ENCODE measurements at places on chromosomes 7 and 10. TPM values are rescaled to one million over a fixed set of nuclear protein-coding genes. Genes with fewer than 3 reads are reported as not detected.

DNA sequence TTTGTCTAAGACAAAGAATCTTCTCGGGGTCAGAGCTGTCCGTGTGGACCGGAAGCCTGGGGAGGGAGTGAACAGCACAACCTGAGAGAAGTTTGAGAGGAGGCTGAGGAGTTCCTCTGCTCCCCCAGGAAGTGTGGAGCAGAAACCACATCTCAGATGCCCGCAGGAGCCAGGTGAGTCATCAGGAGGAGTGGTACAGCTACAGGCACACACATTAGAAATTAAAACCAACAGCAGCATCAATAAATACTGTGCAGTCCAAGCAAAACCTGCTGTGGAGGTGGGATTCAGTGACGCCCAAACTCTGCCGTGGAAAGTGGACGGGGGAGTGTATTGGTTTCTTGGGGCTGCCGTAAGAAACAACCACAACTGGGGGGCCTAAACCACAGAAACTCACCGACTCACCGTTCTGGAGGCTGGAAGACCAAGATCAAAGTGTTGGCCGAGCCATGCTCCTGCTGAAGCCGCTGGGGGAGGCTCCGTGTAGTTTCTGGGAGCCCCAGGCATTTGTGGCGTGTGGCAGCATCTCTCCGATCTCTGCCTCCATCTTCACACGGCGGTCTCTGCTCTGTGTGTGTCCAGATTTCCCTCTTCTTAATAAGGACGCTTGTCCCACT lies 31.2 kb upstream of the GARS1 start:
- H3K27ac ChIP-seq = peak overlapping the region; percentile 47
- H3K4me1 ChIP-seq = no peaks in the 10 kb centered on the region
- H3K4me3 ChIP-seq = no peak overlapping the region
- no peak for DNase-seq
- H3K36me3 ChIP-seq = no peaks in the 10 kb centered on the region
- no peaks in the 10 kb centered on the region for H3K27me3 ChIP-seq

TUBB8 gene
- total RNA-seq = not detected

CROT gene
- 15.4 TPM for total RNA-seq

DNA sequence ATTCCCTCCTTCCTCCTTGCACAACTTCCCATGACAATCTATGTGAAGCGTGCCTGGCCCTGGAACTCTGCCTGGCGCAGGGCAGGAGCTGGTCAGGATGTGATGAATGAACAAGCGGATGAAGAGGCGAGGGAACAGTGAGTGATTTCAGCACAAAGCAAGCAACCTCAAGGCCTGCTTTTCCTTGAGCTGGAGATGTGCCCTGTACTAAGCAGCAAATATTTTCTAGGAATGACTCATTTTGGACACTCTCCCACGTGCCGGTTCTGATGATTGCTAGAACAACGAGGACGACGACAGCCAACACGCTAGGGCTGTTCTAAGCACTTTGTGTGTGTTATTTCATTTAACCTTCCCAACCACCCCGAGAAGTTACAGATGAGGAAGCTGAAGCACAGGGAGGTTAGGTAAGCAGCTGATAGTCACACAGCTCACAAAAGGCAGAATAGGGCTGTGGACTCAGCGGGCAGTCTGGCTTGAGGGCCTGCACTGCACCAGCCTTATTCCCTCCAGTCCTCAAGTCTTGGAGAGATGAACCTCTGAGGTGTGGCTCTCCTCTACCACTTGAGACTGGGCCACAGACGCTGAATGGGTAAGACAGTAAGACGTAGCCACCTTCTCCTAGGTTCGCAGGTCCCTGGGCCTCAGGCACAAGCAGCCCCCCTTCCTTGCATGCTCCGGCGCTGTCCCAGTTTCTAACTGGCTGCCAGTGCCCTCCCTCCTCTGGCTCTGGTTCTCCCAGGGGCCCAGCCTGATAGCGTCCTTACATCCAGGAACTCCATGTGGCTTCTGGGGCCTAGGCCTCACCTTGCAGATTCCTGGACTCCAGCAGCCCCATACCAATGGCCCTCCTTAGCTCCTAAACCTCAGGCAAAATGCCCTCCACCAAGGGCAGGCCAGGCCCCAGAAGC lies 59.0 kb downstream of the YKT6 start:
- no peaks in the 10 kb centered on the region for H3K27me3 ChIP-seq
- no peak for DNase-seq
- no peak overlapping the region for H3K4me3 ChIP-seq
- no peak overlapping the region for H3K27ac ChIP-seq
- H3K4me1 ChIP-seq = peaks cover 9% of the 10 kb centered on the region
- H3K36me3 ChIP-seq = no peaks in the 10 kb centered on the region

DNA sequence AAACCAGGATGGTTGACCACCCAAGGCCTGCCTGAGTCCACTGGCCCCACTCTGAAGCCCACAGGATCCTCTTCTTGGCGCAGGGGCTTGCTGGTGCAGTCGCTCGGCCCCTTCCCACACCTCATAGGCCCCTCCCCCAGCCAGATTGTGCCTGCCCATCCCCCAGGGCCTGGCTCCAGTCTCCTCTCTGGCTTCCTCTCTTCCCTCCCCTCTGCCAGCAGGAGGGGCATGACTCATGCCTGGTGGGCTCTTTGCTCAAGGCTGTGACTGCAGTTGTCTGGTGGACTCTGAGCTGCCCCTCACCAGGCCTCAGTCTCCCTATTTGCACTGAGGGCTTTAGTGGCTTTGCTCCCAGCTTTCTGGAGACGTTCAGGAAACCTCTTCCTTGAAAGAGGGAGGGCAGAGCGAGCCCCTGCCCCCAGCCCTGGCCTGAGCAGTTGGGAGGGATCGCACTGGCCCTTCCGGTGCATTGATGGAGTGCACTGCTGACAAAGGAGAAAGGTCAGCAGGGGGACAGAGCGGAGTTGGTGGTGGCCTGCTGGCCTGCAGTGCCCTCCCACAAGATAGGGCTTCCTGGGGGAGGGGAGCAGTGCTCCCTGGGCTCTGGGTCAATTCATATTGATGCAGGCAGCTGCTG lies 60.7 kb downstream of the ZMIZ1 start:
- no peaks in the 10 kb centered on the region for H3K27me3 ChIP-seq
- DNase-seq = no peak
- no peak overlapping the region for H3K27ac ChIP-seq

Data from Caco-2 (cell line).